BE2C (cell line): ENCODE measurements at places on chromosomes 3 and 15.
A peak's percentile ranks its signal among the peaks of the same experiment; 100 is the strongest.

- no peak for DNase-seq
Measured at GRCh38 chr15:68000754-68001153, 53.4 kb upstream of the PIAS1 start.

DNA sequence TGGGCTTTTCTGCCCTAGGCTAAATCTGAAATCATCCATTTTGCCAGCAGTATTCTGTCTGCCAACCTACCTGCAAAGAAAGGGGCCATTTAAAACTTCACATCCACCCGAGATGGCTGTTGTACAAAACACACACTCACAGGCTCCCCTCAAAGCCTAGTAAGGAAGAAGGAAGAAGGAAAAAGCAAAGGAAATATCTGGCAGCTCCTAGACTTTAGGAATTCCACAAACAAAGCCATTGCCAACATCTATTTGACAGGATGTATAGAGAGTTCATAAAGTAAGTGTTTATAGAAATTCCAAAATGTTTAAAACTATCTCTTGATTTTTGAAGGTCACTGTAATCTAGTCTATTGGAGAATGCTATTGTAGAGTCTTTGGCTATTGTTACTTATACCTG is 91.9 kb upstream of the THBS1 start:
- DNase-seq: no peak

DNA sequence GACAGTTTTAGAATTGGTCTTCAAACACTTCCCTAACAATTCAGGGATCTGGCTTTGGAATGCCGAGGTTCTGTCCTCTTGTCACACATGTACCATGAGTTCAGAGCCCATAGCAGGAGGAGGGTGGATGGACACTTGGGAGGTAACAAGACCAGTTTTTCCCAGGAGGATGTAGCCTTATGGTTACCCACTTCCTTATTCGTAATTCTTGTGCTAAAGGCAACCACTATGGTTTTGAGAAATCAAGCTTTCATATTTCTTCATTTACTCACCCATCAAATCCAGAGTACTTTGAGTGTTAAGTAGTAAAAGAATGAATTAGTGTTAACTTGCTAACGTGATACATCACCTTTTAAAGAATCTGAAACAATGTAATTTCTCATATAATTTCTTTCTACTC is 479.6 kb upstream of the ALCAM start:
- no peak for DNase-seq

DNA sequence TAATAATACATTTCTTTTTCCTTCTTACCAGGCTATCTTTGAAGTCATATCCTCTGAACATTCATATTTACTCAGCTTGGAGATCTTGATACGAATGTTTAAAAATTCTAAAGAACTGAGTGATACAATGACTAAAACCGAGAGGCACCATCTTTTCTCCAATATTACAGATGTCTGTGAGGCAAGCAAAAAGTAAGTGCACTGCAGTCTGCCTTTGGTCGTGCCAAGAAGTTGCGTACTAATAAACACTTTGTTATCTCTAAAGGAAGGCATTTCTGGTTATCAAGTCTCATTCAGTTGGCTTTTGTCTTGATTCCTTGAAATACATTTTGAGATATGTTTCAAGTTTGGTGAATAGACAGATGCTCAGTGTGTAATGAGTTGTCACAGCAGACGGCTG is 31.6 kb downstream of the ARHGEF26 start:
- DNase-seq: no peak

DNA sequence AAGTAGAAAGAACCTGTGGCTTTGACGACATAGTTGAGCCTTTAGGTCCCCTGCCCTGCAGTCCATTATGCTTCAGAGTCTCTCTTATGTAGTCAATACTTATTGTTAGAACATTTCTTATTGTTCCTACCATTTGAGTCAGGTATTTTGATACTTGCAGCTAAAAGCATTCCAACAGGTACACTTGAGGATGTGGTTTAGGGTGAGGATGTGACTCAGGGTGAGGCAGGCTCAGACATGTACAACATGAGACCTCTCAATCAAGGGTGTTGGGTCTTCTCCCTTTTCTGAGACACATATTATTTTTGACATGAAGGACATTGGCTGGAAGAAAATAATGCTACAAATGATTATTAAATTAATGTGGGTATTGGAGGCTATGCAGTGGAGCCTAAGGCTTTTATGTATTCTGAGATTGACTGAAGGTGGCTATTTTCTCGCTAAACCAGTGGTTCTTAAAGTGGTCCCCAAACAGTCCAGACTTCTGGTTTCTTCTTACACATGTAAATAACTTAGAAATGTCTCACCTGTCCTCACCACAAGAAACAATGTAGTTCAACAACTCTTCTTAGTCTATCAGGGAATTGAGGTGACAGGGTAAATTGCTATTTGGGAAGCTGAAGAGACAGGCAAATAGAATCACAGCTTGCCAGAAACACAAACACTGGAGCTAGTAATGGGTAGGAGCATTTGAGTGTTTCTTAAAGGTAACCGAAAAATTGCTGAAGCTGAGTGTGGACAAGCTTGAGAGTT is 135.5 kb upstream of the ZPLD1 start:
- no peak for DNase-seq

DNA sequence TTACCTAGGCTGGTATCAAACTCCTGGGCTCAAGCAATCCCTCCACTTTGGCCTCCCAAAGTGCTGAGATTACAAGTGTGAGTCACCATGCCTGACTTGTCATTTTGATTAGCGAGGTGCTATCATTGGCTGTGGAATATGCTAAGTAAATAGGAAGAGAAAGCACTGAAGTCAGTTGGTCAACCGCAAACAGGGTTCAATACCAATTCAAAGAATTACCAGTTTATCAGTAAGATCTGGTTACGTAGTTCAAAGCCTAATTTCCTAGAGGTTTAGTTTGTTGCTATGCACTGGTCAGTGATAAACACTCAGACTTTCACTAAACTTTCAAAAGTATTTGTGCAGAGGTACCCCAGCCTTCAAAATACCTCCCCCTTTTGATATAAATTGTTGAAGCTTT is 29.5 kb downstream of the GLB1 start:
- DNase-seq: no peak

DNA sequence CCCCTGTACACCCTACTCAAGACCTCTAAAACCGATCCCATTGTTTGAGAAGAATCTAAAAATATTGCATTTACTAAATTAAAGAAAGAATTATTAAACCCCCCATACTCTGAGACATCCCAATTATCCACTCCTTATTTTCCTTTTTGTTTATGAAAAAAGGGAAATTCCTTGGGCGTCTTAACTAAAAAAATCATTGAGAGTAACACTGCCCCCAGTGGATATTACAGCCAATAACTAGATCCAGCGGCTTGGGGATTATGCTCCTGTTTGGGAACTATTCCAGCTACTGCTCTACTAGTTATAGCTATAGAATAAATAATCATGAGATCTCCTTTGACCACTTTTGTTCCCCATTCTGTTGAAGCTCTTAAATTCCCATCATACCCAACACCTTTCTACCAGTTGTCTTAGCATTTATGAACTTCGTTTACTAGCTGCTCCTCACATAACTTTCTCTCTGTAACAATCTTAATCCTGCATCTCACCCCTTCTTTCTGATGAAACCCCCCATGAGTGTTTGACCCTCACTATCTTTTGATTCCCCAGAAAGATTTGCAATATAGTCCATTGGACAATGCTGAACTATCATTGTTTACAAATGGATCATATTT is 12.7 kb upstream of the CFAP91 start:
- DNase-seq: no peak

DNA sequence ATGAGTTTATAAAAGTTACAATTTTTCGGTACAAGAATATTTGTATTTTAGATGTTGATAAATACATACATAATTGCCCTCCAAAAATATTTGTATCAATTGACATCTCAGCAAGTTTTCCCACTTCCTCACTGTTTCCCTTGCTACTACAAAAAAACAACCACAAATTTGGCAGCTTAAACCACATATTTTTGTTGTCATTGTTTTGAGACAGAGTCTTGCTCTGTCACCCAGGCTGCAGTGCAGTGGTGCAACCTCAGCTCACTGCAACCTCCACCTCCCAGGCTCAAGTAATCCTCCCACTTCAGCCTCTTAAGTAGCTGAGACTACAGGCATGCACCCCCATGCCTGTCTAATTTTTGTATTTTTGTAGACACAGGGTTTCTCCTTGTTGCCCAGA is 162.8 kb upstream of the RARB start:
- no peak for DNase-seq

GRCh38 chr3:22103423-22103822 is 352.4 kb upstream of the ZNF385D start:
- no peak for DNase-seq

- DNase-seq: no peak
Measured at GRCh38 chr3:165899066-165899465, 61.8 kb upstream of the BCHE start.

DNA sequence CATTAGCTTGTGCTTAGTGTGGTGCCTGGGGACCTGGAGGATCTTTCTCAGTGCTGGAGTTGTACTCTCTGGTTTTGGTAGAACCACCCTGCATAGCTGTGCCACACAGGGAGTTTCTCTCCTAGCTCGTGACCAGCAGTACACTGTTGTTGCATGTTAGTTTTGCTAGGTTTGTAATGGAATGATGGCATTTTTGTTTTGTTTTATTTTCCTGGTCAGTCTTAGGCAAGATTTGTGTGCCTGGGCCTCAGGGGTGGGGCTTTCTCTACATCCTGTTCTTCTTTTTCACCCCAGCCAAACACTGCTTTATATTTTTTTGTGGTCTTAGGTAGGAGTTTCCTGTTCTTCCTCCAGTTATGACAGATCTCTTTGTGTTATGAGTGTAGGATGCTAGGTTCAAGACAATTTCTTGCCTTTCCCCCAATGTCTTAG is 534.5 kb upstream of the KCNMB2 start:
- no peak for DNase-seq

DNA sequence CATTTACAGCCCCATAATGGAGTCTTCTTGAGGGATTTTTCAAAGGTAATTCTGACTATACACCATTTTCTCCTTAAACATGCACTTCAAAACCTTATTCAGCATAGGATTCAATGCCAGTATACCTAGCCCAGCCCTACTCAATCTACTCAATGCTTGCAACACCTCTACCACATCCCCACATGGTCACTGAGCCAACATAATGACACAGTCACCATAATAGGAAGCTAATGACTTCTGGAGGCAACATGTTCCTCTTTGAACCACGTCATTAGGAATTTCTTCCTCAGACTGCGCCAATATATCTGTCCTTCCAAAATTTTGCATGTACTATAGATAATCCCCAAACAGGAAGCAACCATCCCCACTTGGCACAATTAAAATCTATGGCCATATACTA is 153.9 kb upstream of the SETMAR start:
- DNase-seq: no peak

GRCh38 chr3:188326111-188326510 is 172.2 kb downstream of the LPP start:
- DNase-seq: no peak

- DNase-seq: no peak
Measured at GRCh38 chr3:144097163-144097562, 125.5 kb downstream of the DIPK2A start.

DNA sequence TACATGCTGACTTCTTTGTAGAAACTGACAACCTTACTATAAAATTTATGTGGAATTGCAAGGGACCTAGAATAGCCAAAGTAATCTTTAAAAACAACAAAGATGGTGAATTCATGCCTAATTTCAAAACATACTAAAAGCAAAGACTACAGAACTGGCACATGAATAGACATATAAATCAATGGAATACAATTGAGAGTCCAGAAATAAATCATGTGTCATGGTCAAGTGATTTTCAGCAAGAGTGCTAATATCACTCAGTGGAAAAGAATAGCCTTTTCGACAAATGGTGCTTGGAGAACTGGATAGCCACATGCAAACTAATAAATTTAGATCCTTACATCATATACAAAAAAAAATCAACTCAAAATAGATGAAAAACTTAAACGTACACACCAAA is 8.7 kb downstream of the IMPG2 start:
- no peak for DNase-seq

DNA sequence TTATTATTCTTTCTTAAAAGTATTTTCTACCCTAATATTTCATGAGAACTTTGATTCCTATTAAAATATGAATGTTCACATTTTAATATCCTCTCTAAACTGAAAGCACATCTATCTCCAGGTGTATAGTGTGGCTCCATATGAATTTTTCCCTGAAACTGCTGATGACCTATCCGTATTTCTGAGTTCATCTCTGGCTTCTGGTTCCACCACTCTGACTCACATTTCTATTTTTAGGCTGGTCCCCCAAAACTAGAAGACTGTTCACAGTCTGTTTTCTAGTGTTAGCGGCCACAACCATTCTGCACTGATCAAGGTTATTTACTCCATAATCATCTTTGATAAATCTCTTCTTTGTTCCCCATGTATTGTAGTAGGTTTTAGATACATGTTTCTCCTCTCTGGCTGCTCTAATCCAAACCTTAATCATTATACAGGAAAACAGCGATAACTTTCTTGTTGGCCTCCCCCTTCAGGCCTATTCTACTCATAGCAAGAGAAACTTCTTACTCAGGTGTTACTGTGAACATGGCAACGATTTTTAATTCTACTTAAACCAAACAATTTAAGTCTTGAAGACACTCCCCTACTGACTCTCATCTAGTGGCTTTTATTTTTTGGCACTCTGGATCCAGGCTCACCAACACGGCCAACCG is 12.8 kb downstream of the ADPGK start:
- no peak for DNase-seq

DNA sequence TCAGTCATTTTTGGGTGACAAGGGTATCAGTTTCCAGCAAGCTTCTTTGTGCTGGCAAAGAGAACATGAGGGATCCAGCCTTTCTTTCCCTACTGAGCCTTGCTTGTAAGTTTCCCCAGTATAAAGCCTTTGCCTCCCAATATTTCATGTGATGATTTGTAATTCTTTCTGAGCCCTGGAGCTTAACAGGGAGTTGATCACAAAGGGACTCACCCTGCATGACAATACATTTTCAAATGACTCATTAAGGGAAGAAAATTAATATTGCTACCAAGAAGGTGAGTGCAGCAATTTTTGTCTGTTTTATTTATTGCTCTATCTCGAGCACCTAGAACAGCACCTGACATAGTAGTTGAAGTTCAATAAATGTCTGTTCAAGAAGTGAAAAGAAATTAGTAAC is 27.7 kb downstream of the OXSM start:
- DNase-seq: no peak

GRCh38 chr3:48446043-48446424 is 503 bp upstream of the ATRIP start:
- no peak for DNase-seq

DNA sequence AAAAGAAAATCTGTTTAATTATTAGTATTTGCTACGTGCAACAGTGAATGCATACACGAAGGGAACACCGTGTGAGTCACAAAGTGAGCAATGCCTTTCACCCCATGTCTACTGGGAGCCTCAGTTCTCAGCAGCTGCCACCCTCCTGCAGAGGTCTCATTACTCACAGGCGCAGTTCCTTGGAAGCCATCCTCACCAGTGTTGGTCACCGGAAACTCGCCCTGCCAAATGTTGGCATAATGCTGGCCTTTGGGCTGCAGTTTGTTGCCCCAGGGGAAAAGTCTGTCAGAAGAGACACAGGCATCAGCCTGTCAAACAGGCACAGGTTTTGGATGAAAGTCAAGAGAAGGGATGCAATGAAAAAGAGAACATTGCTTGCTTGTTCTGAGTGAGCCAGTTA is 50.1 kb downstream of the SUMF1 start:
- DNase-seq: peak; percentile 84

GRCh38 chr15:50531163-50531562 is 15.3 kb downstream of the USP50 start:
- no peak for DNase-seq
